ENCODE measurements at places on chromosomes 1 and 21.

- DNase-seq: no peak
Observed at GRCh38 chr1:67629370-67630075, 55.5 kb upstream of the GADD45A start.

GRCh38 chr21:26851109-26851944 is 6.1 kb upstream of the ADAMTS1 start:
- no peak for DNase-seq

DNA sequence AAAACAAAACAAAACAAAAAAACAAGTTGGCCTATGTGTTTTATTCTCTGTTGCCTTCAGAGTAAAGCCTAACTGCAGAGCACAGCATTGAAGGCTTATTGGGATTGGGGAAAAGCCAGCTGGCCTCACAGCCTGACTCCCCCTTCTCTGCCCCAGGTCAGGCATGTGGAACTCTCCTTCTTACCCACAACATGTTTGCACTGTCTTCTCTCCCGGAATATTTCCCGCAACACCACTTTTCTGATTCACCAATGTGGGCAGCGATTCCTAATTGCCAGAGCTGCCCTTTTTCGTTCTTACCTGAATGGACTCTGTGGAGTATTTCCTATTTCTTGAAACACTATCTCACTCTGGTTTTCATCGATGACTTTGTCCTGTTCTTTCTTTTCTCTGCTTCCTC is 2.8 kb upstream of the TARBP1 start:
- DNase-seq: no peak

GRCh38 chr1:115194506-115194905 is 105.2 kb upstream of the TSPAN2 start:
- no peak for DNase-seq

DNA sequence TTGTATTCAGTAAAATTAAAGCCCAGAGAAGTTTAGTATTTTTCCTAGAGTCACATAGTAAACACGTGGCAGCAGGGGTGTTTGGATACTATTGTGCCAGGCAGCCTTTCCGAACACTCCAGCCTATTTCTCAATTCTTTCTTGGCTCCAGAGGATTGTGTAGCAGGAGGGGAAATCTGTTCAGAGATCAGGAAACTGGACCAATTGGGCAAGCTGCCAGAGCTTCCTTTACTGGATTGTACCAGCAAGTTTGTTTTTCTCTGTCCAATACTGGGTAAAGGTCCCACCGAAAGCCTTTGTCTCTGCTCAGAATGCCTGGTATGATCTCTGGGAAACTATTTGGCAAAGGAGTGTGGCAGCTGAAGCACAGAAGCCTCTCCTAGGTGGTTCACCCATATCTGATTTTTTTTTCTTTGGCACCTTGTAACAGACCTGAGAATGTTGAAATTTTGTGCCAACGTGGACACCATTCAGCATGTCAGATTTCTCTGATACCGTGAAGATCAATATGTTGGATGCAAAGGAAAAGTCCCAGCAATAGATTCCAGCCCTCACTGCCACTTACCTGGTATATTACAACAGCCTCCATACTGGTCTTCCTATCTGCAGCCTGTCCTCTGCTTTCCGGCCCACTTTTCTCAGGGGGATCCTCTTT is 126.2 kb downstream of the FGGY start:
- DNase-seq: no peak

DNA sequence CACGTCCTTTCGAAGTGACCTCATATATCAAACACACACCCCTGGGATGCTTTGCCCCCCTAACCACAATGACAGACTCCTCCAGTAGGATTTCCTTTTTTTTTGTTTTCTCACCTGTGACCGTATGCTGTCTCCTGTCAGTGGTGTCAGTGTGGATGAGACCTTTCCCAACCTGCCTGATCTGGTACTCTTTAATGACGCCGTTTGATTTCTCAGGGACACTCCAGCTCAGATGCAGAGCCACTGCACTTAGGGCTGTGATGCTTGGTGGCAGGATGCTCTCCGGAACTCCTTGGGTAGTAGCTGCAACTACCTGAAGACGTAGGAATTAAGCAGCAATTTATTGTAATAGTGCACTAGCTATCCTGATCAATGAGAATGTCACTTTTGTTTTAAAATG is 212.6 kb downstream of the KCTD3 start:
- DNase-seq: no peak

Data from stimulated activated naive CD8-positive, alpha-beta T cell treated with anti-CD3 and anti-CD28 coated beads, Interleukin-15, amount 100 ng/mL, for 72 hours (primary cell).